Stimulated activated CD8-positive, alpha-beta memory T cell treated with anti-CD3 and anti-CD28 coated beads, Interleukin-2, amount 100 ng/mL, for 48 hours (primary cell): ENCODE measurements at places on chromosomes 7 and 10.

DNA sequence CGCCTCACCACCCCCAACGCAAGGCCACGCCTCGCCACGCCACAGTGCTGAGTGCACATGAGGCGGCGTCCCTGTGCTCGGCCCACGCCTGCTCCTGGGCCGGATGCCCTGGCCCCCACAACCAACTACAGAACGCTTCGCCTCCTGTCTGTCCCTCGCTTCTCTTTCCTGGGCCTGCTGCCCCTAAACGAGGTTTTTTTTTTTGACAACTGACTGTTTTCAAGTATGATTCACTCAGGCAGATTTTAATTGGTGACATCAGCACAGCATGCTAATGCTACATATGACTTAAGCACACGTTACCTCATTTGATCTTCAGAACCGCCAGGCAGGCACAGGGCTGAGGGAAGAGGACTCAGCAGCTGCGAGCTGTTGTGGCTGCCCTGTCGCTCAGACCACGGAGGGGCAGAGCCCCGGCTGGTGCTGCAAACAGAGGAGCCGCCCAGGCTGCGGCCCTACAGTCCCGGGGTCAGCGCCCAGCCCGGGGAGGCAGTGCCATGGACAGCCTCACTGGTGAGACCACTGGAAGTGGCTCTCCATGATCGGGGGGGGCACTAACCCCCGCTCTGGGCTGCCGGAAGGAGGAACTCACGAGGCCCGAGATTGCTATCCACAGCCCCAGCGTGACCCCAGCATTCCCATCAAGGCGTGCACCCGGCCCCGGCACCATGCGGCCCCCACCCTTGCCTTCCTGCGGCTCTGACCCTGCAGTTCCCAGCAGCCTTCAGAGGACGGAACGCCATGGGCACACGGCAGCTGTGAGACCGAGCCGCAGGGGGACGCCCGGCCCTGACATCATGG lies 212.8 kb downstream of the MAD1L1 start:
- DNase-seq: peak; percentile 26

- DNase-seq: no peak
These were observed 634 bp downstream of the HECW1 start for GRCh38 chr7:43112941-43113621.

GRCh38 chr7:141301544-141301943 lies 227.7 kb downstream of the TMEM178B start:
- no peak for DNase-seq

GRCh38 chr7:99497766-99498545 lies 2.1 kb downstream of the ZNF394 start:
- DNase-seq: no peak

DNA sequence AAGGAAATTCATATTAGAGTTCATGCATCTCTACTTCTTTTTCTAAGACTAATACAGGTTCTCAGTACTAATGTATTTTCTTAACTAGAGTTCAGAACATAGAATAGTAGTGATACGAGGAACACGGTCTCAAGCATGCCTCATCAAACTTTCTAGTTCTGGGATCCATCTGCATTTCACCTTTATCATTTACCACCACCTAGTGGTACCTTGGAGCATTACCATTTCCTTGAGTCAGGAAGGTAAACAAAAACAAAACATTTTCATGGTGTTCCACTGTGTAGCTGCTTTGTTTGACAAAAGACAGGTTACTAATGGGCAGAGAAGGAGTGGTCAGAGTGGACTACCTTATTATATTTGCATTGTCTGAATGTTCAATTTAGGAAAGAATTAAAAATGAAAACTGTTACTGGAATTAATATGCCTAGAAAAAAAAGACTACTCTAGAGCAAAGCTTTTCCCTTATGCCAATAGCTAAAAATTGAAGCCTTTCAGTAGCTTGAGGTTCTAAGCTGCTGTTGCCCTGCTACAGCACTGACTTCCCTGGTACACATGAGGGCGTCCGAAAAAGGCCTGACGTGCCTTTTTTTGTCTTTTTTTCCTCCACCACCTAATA lies 44.5 kb downstream of the STARD3NL start:
- no peak for DNase-seq

GRCh38 chr7:106417273-106417902 lies 132.6 kb upstream of the NAMPT start:
- no peak for DNase-seq

DNA sequence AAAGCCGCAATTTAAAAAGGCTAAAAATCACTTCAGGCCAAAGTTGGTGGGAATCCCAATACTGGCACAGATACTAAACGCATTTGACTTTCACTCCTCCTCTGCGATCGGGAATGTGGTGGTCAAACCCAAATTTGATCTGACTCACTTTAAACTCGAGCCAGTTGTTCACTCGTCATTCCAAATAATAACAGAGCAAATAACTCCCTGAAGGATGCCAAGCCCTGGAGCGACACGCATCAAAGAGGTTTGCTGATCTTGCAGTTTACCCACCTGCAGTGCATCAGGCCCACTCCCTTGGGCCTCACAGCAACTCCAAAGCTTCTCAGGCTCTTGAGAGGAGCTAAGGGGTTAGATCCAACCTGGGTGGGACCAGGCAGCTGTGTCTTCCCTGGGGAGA lies 12.2 kb downstream of the PTN start:
- no peak for DNase-seq

- DNase-seq: no peak
These were observed 2.9 kb upstream of the ZNF467 start for GRCh38 chr7:149776289-149776688.

DNA sequence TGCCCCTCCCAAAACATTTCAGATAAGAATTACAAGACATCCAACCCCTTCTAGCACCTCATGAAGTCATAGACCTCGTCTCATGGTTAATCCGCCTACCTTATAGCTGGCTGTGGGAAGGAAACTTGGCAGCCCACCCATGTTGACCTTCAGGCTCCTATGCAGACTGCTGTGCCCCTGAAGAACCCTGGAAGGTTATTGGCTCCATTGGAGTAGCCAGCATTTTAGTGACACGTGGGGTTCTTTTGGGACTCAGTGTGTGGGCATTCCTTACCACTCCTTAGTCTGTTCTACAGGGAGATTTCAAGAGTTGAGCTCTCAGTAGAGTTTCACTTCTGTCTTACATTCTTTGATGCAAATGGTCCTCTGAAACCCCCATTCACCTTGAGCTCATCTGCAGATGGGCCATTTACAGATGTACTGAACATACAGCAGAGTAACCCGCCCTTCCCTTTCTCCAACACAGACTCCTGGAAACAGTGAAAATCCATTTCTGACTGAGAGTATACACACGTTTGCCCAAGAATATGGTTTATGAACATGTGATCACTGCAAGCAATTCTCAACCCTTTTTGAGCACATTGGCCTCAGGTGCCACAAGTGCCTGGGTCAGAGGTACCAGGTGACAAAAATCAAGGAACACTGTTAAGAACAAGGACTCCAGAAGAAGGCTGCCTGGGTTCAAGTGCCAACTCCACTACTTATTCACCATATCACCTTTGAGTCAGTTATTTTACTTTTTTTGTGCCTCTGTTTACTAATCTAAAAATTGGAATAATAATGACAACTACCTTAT lies 54.0 kb upstream of the HECW1 start:
- DNase-seq: no peak

DNA sequence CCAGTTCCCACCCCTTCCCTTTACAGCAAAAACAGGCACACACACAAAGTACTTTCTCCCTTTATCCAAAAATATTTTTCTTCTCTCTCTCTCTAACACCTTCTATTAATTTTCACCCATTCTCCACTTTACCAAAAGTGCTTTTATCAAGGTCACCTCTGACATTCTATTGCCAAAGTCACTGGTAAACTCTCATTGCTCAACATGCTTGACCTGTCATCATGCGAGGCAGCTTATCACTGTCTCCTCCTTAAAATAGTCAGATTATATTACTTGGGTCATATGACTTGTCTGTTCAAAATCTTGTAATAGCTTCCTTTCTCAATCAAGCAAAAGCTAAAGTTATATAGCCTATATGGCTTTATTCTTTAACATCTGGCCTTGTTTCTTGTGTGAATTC lies 28.6 kb downstream of the MACC1 start:
- DNase-seq: no peak

- no peak for DNase-seq
These were observed 253.5 kb downstream of the NRG3 start for GRCh38 chr10:82128527-82128926.

GRCh38 chr10:33461295-33461640 lies 126.8 kb upstream of the NRP1 start:
- DNase-seq: no peak

- no peak for DNase-seq
These were observed 71.9 kb downstream of the C10orf105 start for GRCh38 chr10:71647526-71648253.

- peak; percentile 84 for DNase-seq
These were observed at the start of gene PARP12 for GRCh38 chr7:140062528-140063299. PARP12 (minus strand) TSS chr7:140062951; CDS start chr7:140062847, 104 bp downstream.

GRCh38 chr10:77771851-77772250 lies 134.2 kb upstream of the KCNMA1 start:
- DNase-seq: no peak

GRCh38 chr10:59839576-59839975 lies 66.8 kb downstream of the CCDC6 start:
- DNase-seq: no peak

DNA sequence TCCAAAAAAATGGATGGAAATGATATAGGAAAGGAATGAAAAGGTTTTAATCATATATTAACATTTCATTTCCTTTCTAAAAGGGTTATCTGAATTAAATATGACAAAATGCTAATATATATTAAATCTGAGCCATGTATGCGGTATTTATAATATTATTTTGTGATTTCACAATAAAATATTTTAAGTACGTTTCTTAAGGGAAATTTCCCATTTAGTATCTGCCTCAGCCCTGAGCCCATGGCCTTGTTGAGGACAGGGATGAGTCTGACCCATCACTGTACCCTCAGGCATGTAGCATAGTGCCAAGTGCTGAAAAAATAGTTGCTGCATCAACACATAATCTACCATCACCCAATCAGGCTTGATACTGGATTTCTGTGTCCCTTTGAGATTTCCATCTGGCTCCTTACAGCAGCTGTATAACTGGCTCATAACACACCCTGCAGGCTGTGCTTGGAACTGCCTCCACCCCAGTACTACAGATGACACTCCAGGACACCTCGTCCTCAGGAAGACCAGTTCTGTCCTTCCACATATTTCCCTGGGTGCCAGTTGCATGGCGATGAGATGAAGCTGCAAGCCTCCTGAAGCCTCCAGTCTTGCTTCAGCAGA lies 59.4 kb upstream of the ASAH2 start:
- peak; percentile 4 for DNase-seq

DNA sequence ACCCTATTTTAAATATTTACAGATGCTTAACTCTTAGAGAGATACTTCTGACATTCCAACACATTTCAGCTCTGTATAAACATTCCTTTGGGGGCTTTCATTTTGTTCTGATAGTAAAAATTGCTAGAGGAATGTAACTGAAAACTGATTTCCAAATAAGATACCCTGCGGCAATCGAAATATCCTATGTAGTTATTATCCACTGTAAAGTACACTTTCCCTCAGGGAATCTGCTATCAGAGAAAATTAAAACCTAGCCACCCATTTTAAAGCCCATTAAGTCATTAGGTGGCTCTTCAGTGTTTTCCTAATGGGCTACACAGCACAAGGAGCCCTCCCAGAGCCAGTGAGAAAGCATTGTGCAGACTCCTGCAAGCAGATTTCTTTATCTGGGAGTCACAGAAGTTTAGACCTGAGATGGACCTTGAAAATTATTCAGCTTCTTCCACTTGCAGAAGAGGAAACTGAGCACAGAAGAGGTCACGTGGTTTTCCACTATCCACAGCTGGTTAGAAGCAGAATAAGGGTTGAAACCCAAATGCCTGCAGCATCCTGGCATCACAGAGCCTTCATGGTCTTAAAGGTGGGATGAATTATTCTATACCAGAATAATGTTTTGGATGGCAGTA lies 12.6 kb upstream of the CPVL start:
- DNase-seq: no peak

DNA sequence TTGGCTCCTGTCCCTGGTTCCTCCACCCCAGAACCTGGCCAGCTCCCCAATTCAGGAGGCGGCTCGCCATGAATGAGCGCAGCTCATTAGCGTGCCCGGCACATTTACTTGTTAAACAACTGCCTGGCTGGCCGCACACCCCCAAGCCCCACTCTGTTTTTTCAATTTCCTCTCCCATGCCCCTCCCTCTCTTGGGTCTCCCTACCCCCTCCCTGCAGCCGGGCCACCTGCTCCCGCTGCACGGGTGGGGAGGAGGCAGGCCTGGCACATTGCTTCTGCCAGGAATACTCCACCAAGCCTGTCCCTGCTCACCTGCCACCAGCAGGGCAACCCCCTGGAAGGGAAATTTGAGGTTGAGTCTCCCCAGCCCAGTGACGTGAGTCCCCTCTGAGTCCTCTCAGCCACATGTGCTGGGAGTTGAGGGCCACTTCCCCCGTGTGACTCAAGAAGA lies 2.5 kb upstream of the SLIT1 start:
- DNase-seq: no peak

GRCh38 chr7:18721429-18721828 lies 225.9 kb downstream of the HDAC9 start:
- DNase-seq: no peak

DNA sequence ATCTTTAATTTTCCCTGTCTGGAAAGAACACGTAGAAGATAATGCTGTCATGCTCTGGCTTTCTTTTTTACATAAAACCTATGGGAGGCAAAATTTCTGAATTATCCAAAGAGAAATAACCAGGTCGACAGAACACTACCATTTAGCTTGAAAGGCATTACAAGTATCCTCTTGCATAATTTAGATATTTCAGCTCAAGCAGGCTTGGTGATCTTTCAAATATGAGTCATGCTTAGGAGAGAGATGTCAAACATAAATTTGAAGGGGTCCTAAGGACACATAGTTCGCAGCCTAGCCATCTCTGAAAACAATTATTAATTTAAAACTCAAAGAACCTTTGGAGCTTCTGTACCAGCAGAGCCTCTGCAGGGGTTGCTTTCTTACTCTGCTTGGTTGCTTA lies 100.9 kb downstream of the FAS start:
- no peak for DNase-seq

DNA sequence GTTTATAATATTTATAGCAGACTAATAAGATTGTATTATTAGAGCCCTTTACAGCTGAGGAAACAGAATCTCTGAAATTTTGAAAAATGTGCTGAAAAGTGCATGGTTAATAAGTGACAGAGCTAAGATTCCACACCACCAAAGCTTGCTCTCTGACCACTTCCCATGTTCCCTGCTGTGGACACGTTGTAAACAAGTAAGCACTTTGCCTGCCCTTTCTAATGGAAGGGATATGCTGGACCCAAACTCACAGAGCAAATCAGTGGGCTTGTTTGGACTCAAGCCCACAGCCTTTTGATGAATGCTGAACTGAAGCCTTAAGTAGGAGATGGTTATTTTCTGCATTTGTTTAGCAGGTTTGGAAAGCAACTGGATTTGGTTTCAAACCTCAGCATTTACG lies 214.0 kb upstream of the TMEM72 start:
- no peak for DNase-seq

- DNase-seq: peak; percentile 32
These were observed at the start of gene AIFM2 for GRCh38 chr10:70132098-70133029. AIFM2 (minus strand) TSS chr10:70132825; CDS start chr10:70124084, 8,741 bp downstream.
